ENCODE measurements at places on chromosomes 7 and 10.

DNA sequence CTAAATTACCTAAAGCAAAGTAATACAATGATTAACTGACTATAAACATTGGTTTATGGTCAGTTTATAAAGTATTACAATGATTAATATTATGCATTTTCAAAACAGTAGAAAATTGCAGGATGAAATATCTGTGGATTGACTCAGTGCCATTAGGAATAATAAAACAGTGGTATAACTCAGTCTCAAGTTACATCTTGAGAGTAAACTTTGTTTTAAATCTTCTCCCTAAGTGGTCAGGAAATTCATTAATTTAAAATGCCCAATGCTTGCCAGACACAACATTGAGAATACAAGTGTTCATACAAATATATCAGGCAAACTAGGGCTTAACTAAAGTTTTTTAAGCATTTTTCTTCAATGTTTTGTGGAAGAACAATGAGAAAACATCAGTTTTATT is 257.8 kb downstream of the ETV1 start:
- DNase-seq = no peak

GRCh38 chr10:100728928-100729861 is 16.2 kb upstream of the PAX2 start:
- DNase-seq = peak; percentile 35

DNA sequence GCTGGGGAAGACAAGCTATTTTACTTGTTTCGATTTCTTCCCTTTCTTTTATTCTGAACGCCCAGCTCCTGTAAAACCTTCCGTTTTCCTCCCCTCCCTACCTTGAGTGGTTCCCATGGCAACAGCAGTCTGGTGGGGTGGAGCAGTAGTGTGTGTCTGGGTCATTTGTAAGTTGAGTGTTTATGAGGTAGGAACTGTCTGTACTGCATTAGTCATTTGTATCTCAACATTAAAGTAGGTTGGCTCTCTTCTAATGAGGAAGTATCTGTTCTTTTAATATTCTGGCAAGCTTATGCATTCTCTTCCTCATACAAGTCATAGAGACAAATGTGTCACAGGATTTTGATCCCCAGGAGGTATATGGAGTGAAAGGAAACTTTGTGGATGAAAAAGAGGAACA is 85.3 kb upstream of the CCDC6 start:
- no peak for DNase-seq

- peak; percentile 74 for DNase-seq
Observed at GRCh38 chr7:106369352-106369751, 84.6 kb upstream of the NAMPT start.

GRCh38 chr7:120272261-120272660 is 714 bp upstream of the KCND2 start:
- DNase-seq = peak; percentile 51

DNA sequence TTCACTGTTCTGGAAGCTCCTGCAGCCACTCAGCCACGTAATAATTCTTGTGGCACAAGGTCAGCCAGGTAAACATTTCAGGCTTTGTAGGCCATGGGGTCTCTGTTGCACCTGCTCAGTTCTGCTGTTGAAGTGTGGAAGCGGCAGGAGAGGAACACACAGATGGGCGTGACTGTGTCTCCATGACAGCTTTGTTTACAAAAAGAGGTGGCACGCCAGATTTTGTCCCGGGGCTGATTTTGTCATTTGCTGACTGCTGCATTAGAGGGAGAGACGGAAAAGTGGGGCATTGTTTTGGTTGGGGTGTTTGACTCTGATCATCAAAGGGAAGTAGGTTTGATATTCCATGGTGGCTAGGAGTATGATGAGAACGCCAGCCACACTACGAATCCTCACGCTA is 103.1 kb downstream of the PRKAG2 start:
- DNase-seq = no peak

GRCh38 chr10:29576681-29577080 is 58.1 kb downstream of the SVIL start:
- no peak for DNase-seq

- no peak for DNase-seq
Observed at GRCh38 chr7:35524112-35524804, 170.7 kb downstream of the HERPUD2 start.

GRCh38 chr10:35613597-35614226 is 8.6 kb downstream of the GJD4 start:
- DNase-seq = peak; percentile 44

GRCh38 chr10:23613900-23614299 is 175.0 kb downstream of the OTUD1 start:
- no peak for DNase-seq

GRCh38 chr7:64849250-64849923 is 53.7 kb upstream of the ZNF273 start:
- no peak for DNase-seq

DNA sequence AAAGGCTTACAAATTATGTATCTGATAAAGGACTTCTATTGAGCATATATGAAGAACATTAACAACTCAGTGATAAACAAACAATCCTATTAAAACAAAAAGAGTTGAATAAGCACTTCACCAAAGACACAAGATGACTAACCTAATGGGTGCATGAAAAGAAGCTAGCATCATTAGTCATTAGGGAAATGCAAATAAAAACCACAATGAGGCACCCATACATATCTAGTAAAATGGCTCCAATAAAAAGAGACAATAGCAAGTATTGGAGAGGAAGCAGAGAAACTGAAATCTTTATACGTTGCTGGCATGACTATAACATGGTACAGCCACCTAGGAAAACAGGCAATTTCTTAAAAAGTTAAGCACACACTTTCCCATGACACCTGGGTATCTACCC is 77.6 kb upstream of the ZMIZ1 start:
- DNase-seq = no peak

DNA sequence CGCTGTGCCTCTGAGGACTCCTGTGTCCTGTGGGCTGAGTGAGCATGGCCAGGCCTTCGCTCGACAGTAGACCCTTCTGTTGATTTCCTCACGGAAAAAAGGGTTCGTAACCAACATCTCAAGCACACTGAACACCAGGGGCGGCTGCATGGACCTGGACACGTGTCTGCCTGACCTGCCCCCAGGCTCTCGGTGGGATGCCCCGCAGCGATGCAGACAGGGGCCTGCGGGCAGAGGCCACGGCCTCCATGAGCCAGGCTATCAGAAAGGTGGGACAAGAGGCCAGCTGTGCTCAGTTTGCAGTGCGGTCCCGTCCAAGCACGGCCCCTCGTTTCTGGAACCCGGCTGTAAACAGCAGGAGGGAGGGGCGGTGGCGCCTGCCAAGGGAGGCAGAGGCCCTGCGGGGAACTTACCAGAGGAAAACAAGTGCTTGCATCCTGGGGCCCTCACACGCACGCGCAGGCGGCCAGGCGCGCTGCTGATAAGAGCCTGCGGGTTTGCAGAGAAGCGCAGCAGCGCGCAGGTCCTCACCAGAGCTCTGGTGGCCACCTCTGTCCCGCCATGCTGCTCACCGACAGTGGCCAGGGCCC is 10.6 kb downstream of the GPR146 start:
- DNase-seq = no peak

GRCh38 chr10:96470116-96470743 is 43.5 kb downstream of the TLL2 start:
- peak; percentile 49 for DNase-seq

DNA sequence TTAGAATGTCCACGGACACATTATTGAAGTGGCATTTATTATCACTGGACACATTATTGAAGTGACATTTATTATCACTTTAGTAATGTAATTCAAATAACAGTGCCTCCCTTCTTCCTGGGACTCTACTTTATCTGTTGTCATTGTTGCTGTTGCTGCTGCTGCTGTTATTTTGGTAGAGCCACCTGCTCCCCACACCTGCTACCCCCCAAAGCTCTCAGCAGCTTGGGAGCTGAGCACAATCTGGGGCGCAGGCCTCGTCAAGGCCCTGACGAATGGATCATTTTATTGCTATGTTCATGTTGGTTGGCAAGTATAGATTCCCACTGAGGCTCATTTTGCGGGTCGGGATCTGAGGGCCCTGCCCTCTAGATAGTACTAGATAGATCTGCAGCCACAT is 24.8 kb downstream of the FIGNL1 start:
- DNase-seq = no peak

- DNase-seq = no peak
Observed at GRCh38 chr7:152594801-152595200, 81.1 kb downstream of the XRCC2 start.

DNA sequence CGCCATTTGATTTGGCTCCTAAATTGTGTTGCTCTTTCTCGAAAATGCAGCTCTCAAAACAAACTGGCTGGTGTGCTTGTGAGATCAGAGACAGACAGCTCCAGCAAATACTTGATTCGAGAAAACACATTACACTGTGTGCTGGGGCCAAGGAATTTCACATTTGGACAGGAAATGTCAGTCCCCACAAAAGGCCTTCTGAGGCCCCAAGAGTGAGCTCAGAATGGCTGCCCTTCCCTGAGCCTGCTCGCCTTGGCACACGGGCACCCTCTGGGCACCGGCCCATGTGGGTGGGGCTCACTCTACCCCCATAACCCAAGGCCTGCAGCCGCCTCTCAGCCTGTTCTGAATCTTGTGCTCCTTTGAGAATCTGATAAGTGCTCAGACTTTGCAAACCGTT is 13.9 kb upstream of the HSPA12A start:
- peak; percentile 52 for DNase-seq

GRCh38 chr7:50531401-50531911 is 33.7 kb downstream of the DDC start:
- DNase-seq = no peak

DNA sequence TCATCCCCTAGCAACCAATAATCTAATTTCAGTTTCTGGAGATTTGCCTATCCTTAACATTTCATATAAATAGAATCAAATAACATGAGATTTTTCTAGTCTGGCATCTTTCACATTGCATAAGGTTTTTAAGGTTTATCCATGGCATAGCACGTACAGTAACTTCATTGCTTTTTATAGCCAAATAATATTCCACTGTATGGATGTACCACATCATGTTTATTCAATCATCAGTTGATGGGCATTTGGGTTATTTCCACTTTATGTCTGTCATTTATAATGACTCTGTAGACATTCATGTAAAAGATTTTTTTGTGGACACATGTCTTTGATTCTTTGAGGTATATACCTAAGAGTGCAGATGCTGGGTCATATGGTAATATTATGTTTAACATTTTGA is 1052.6 kb downstream of the DNAJB9 start:
- DNase-seq = no peak

GRCh38 chr10:91856637-91857036 is 52.6 kb downstream of the FGFBP3 start:
- no peak for DNase-seq

DNA sequence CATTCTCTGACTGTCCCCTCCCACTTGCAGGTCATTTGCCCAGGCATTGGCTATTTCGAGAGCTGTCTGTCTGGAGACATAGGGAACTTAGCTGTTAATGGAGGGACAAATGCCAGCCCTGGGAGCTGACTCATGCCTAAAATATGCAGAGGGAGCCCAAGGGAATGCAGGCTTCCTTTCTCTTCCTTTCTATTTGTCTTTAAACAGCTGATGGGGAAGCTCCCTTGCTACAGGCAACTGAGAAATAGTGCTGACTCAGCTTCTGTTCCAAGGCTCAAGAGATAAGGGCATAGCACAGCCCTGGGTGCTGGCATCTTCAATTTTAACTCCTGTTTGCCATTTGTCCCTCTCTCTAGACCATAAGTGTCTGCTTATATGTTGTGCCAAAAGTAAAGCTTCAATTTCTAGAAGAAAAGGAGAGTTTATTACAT is 82.7 kb upstream of the C1GALT1 start:
- peak; percentile 87 for DNase-seq

GRCh38 chr7:26508481-26508880 is 216.8 kb downstream of the SNX10 start:
- no peak for DNase-seq

DNA sequence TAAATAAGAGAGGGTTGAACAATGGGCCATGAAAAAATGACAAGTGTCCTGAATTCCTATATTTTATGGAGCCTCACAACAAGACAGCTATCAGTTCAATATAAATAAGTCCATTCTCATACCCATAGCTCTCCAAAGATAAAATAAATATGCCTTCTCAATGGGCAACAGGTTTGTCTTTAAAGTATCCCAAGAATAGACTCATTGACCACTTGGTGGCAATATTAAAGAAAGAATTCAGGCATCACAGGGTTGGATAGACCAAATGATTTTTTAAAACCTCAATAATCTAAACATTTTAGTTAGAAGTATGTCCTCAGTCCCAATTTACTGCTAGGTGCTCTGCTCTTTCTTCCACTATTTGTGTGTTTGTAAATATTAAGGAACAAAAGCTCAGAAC is 165.1 kb upstream of the WNT16 start:
- DNase-seq = no peak

DNA sequence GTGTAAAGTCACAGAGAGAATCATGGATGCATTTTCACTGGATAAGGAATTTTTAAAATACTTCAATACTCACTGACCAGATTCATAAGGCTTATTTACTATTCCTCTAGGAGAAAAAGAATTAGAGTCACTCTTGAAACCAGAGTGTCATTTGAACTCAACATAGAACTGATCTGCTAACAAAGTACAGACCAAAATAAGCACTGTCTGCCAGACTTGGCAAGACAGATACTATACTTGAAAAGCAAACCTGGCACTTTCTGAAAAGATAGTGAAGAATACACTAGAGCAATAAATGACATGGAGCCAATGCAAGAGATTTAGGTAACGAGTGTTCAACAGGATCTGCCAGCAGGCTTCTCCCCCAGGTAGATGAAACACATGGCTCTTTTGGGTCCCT is 215.3 kb downstream of the CHCHD3 start:
- DNase-seq = no peak

GRCh38 chr10:95444792-95445191 is 116.4 kb downstream of the SORBS1 start:
- DNase-seq = no peak

GRCh38 chr7:23276947-23277346 is 22.2 kb upstream of the MALSU1 start:
- no peak for DNase-seq
